ENCODE measurements at places on chromosomes 7 and 10.

DNA sequence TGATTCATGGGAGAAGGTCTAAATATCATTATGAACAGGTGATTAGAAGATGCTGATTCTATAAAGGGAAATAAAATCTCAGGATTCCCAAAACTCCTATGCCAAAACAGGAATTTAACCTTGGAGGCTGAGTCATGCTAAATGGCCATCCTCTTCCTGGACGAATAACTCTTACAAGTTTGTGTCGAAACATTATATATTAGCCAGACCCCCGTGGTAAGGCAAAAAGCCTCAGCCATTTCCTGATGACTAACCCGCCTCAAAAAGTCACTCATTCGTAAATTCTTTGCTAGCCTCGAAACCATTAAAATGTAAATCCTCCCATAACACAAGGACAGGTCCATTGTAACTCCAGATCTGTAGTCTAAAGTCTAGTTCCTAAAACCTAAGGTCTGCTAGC lies 32.0 kb downstream of the CUL2 start:
- no peak for DNase-seq

- DNase-seq = no peak
Measured at GRCh38 chr10:74096777-74097176, 53.9 kb downstream of the AP3M1 start.

DNA sequence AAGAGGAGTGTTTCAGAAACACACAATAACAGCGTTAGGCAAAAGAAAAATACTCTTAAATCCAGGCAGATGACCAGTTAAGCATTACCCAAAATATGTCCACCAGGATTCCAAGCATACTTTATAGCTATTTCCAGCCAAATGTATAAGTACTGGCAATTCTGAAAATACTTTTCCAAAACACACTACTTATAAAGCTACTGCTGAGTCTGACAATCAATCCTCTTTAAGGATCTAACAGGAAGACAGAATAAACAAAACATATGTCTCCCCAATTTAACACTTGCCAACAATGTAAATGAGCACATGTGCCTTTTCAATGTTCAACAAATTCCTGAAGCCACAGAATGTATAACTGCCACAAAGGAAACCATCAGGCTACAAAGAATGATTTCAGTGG lies 370.9 kb downstream of the SORCS1 start:
- no peak for DNase-seq

DNA sequence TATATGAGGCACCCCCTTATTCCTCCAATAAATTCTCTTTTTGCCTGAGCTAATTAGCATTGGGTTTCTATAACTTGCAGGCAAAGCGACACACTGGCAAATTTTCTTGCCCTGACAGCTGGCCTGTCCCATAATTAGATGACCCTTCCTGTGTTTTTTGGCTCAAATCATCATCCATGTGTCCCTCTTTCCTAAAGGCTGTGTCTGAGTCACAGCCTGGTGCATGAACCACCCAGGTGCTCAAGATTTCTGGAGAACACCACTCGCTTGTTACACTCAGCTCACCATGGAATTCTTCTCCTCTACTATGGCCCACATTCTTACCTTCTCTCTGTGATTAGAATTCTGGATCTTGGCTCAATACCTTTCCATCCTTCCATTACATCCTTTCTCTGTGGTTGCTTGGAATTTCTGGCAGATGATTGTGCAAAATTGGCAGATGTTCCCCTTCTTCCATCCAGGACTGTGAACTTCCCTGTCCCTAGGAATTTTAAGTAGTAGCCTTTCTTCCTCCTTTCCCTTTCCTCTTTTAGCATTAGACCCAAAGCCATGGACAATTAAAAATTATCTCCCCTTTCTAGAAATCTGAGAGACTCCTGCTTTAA lies 116.0 kb upstream of the ANKRD1 start:
- DNase-seq = no peak

DNA sequence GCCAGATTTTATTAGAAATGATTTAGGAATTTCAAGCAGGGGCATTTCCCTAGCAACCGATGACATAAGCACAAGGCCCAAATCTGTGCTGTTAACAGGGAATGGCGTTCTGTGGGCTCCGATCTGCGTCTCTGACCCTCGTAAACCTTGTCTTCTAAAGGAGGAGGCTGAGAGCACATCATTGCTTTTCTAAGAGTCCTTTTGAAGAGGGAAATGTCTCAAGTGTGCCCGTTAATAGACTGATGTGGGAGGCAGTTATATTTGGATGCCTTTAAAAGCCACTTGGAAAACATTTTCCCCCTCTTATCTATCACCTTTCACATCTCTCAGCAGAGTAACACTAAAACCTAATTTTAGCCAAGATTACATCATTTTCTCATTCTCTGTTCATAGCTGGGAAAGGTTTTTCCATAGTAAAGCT lies 424.1 kb upstream of the GALNT17 start:
- no peak for DNase-seq

- no peak for DNase-seq
Measured at GRCh38 chr7:92057375-92057774, 76.9 kb downstream of the CYP51A1 start.

DNA sequence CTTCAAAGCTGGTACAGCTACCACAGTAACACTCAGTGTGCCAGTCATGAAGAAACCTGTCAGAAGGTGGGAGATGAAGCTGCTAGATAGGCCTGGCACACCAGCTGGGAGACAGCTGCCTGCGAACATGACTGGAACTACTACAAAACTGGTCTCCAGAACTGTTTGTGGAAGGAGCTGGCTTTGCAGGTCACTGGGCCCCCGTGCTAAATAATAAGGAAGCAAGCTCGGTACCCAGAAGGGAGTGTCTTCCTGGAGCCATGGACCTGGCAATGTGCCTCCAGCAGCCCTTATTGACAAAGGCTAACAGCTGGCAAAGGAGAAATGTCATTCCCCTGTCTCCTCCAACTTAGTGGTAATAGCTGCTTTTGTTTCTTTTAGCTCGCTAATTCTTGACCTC lies 1217.6 kb upstream of the LRRN3 start:
- DNase-seq = no peak

DNA sequence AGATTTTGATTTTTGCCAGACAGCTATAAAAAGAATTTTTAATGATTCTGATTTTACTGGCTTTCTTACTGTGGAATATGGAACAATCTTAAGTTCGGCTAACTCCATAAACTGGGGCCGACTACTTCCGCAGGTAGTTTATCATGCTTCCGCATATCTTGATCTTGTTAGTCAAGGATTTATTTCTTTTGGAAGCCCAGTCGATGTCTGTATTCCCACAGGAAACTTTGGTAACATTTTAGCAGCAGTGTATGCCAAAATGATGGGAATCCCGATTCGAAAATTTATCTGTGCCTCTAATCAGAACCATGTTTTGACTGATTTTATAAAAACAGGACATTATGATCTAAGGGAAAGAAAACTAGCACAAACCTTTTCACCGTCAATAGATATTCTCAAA lies 8.1 kb downstream of the THNSL1 start:
- DNase-seq = no peak

- no peak for DNase-seq
Measured at GRCh38 chr10:74384615-74385183, 233.7 kb downstream of the ADK start.

DNA sequence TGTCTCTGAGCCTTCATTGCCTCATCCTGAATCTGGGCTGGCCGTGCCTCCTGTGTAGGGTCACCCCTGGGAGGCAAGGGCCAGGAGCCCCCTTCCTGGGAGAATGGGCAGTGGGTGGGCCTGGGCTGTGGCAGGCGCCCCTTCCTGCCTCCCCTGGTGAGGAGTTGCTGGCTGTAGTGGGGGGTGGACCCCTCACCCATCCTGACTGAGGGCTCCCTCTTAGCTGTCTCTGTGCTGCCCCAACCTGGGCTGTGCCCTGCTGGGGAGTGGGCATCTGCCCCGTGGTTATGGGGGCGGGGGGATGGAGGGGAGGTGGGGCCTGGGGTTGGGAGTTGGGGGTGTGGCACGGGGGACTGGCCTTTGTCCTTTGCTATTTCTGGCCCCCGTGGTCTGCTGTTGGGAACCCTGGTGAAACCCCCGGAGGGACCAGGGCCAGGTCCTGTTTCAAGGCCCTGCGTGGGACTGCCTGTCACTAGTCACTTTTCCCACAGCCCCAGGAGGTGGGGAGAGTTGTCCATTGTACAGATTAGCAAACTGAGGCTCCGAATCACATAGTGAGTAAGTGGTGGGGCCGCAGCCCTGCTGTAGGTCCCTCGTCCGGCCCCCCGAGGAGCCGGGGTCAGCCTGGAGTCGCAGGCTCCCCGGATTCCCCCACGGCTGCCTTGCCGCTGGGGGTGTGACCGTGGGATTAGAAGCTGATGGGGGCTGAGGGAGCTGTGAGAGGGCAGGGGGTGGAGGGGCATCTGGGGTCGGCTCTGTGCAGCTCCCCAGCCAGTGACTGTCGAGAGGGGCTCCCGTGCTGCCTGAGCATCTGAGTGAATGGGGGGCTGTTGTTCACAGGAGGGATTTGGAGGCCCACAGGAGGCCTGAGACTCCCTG lies 2.7 kb downstream of the TTYH3 start:
- DNase-seq = no peak

DNA sequence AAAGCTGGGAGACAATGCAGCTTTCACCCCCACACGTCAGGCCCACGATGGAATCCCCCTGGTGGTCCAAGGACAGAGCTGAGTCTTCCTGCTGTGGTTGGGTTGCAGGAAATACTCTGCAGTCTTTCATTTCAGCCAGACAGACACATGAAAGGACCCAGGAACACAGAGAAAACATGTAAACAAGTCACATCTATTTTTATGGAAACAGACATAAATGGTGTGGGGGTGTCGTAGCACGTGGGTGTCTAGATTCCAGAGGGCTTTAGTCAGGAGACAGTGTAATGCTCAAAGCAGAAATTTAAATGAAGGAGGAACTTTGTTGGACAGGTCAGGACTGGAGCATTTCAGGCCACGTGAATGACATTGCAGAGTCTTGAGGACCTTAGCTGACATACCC lies 444.6 kb downstream of the SUGCT start:
- no peak for DNase-seq

DNA sequence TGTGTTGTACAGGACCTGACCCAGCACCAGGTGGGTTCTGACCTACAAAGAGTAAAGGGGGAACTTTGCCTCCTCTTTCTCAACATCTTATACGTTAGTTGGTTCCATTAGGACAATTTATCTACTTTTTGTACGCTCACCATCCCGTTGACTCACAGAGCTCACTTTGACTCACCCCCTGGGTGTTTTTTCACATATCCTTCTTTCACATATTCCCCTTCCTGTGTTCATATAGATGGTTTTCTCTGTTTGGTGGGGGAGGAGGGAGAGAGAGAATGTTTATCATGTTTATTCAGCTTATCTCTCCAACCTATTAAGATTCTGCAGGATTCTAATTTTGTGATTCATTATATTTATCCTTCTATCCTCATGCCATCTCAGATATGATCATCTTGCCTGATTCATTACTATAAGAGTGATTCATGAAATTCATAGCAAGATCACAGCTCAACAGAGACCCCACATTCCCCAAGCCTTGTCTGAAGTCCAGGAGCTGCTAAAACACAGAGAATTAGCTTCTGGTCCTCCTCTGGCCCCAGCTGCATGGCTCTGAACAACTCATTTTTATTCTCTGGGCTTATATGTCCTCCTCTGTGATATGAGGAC lies 37.2 kb downstream of the PRSS2 start:
- DNase-seq = no peak

DNA sequence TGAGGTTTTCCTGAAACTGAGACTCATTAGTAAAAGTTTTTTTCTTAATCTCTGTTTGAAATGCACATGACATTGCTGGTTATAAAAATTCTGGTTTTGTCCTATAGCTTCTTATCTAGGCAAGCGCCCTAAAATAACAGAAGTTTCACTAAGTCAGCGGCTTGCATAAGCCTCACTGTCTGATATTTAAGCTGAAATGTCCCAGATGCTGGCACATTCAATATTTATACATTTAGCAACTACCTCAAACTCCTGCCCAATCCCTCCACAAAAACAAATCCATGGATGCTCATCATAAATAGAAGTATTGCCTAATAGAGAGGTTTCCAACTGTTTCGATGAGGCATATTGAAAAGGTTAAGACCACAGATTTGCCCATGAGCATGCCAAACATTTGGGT lies 83.1 kb upstream of the EGR2 start:
- no peak for DNase-seq

GRCh38 chr7:157762824-157763223 lies 426.0 kb downstream of the DNAJB6 start:
- DNase-seq = no peak

DNA sequence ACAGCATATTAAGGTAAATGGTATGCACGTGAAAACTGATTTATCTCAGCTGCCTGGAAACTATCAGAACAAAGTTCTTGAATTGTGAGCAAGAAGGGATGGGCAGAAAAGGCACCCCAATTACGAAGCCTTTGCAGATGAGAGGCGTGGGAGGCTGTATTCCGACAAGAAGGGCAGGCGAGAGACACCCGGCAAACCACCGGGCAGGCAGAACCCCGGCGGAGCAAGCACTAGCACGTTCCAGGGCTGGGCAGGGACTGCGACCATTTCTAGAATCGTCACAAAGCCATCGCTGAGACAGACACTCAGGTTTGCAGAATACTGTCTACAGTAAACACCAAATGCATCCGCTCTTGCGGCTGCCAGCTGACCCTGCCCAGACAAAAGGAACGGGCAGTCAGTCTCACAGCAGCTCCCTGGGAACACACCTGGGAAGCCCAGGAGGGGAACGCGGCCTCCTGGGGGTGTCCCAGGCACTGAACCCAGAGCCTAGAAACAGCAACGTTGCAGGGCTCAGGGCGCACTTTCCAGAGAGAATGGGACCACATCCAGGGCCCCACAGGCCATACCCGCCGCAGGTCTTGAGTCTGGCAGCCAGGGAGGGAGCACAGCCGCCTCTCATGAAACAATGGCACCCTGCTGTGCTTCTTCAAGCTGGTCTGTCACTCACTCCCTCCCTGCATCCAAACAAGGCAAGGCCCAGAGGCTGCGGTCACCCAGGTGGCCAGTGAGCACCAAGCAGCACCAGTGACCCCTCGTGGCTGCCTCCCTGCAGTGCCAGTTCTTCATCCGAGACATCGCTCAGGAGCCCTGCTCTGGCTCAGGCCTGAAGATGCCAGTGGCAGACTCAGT lies 261.9 kb downstream of the PTPRN2 start:
- DNase-seq = no peak

DNA sequence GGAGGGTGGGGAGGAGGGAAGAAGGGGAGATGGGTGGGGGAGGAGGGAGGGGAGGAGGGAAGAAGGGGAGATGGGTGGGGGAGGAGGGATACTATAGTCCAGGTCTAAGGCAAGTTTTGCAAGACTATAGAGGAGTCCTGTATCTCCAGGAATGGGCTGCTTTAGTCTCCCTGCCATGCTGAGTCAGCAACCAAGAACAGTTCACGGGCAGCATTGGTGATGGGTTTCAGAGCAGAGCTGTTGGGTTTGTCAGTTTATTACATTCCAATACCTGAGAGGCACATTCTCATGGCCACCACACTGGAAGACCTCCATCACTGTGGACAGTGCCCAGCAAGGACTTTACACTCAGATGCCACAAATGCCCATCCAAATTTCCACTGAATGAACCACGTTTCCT lies 212.7 kb downstream of the GRM8 start:
- DNase-seq = no peak
